ENCODE measurements at places on chromosomes 1 and 21. TPM values are rescaled to one million over a fixed set of nuclear protein-coding genes. Genes with fewer than 3 reads are reported as not detected.

DNA sequence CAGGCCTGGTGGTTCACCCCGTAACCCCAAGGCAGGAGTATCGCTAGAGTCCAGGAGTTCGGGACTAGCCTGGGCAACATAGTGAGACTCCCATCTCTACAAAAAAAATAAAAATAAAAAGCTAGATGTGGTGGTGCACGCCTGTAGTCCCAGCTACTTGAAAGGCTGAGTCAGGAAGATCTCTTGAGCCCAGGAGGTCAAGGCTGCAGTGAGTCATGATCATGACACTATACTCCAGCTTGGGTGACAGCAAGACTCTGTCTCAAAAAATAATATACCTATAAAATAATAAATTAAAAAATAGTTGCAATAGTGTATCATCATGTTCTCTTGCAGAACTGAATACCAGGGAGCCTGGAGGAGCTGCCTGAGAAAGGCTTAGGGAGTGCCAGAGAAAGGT is 19.9 kb upstream of the TMEM39B start:
- no peak for DNase-seq

DNA sequence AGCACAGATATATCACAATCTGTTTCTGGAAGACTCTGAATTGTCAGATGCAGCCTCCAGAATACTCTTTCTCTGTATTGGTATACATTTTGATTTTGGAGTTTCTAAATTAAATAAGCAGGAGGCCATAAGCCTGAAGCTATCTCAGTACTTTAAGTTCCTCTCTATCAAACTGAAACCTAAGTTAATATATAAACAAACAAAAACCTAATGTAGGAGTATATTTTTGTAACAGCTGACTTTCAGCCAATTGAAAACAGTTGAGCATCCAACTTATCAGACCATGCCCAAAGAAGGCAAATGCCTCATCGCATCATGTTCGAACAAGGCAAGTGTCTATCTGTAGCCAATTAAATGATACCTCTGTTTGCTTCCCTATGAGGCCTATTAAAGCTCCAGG is 1054.4 kb downstream of the AMY1C start:
- DNase-seq = no peak

PROK1 gene
- polyA plus RNA-seq = 0.96 TPM

HMCN1 gene
- 49.0 TPM for polyA plus RNA-seq

- DNase-seq = no peak
These were observed 100.5 kb downstream of the UBR4 start for GRCh38 chr1:19109545-19109944.

- DNase-seq = no peak
These were observed 726.0 kb downstream of the PTPRU start for GRCh38 chr1:29962336-29962735.

LYPLA2 gene
- polyA plus RNA-seq = 87.1 TPM

DNA sequence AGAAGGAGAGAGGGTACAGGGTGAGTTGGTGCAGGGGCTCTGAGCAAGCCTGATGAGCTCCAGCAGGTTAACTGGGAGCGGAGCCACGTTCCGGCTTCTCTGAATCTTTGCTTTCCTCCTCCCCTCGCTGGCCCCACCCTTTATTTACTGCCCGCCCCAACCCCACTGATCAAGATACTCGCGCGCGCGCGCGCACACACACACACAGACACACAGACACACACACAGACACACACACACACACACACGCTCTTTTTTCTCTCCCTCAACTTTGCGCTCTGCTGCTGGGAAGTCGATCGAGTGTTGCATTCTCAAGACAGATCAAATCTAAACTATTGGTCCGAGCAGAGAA is at the start of gene GRIK1:
Gene GRIK1, minus strand, starts transcription at position 73 of the 352 bp plus-strand sequence.
- peak; percentile 5 for DNase-seq

ARHGAP29 gene
- polyA plus RNA-seq = 90.1 TPM

GRCh38 chr1:68232289-68233148 is at the start of gene WLS:
Gene WLS (minus strand): TSS chr1:68232523. CDS start chr1:68232299, 224 bp downstream.
- DNase-seq = no peak

DNA sequence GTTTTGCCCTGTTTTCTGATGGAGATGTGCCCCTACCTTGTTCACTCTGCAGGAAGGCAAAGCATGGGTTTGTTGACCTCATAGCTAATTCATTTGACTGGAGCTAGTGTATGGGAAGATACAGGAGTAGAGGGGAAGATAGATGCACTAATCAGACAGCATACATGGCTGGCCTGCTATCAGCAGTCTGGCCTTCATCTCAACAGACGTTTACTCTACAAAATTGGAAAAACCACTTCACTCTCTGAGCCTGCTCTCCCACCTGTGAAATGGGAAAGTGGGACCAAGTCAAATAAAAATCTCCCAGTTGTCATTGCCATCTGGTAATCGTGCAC is 235.2 kb upstream of the RAB4A start:
- DNase-seq = no peak

GBP2 gene
- 2.2 TPM for polyA plus RNA-seq

DNA sequence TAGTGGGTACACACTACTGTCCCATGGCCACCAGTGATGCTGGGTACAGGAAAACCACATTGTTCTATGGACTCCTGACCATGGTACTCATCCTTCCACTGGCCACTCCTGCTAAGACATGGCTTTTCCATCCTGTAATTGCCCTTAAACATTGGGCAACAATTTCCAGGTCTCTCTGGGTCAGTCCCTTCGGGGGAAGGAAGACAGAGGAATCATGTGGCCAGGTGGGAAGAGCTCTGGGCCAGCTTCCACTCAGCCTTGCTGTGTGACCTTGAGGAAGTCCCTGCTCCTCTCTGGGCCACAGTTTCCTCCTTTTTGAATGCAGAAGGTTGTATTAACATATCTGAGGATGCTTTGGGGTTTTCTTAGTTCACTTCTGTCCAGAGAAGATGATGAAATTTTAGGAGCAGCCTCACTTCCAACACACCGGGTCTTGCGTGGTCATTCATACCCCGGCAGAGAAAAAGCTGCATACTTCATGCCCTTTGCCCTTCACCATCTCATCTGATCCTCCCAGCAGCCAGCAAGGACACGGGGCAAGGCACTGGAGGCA is 50.8 kb downstream of the SRRM1 start:
- no peak for DNase-seq

DNA sequence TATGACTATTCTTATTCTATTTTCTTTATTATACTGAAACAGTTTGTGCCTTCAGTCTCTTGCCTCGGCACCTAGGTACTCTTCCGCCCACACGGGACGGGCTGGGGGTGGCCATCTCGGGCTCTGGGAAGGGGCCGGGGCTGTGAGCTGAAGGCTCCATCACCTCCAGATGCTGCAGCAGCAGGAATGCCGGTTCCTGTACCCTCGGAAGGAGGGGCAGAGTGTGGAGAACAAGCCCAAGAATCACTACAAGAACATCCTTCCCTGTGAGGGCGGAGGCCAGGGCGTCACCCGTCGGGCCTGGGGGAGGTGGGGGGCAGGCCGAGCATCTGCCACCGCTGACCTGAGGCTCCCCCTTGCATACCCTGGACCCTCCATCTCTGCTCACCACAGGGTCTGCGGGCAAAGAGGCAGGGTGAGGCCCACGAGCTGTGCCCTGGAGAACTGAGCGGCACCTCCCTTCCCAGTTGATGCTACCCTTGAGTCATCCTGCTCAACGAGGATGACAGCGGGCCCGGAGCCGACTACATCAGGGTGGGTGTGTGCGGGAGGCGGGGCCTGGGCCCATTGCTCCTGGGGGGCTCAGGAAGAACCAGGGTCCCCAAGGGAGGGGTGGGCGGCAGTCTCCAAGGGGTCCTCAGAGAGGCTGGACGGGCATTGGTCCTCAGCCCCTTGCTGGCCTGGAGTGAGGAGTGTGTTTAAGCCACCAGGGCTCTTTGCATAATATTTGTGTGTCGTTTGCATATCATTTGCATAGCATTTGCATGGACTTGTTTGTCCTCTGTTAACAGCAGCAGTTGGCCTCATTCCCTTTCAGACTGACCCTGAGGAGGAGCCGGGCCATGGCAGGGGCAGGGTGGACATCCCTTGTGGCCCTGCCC is 7.5 kb downstream of the RNF223 start:
- DNase-seq = no peak

GRCh38 chr1:42209526-42210251 is 45.1 kb upstream of the GUCA2A start:
- DNase-seq = no peak

BRINP3 gene
- polyA plus RNA-seq = 3.1 TPM

GRCh38 chr1:242211254-242212022 is 212.5 kb upstream of the MAP1LC3C start:
- no peak for DNase-seq

KCNJ9 gene
- polyA plus RNA-seq = 0.14 TPM

Data from left renal cortex interstitium (tissue), 4 donors.